CD4-positive, CD25-positive, alpha-beta regulatory T cell (primary cell): ENCODE measurements at places on chromosomes 4 and X.
A peak's percentile ranks its signal among the peaks of the same experiment; 100 is the strongest.

GRCh38 chr4:114386637-114387233, 211.9 kb upstream of the UGT8 start:
- H3K27ac ChIP-seq = no peak overlapping the region
- no peaks in the 10 kb centered on the region for H3K4me1 ChIP-seq
- no peaks in the 10 kb centered on the region for H3K36me3 ChIP-seq
- DNase-seq = no peak
- H3K27me3 ChIP-seq = no peaks in the 10 kb centered on the region

DNA sequence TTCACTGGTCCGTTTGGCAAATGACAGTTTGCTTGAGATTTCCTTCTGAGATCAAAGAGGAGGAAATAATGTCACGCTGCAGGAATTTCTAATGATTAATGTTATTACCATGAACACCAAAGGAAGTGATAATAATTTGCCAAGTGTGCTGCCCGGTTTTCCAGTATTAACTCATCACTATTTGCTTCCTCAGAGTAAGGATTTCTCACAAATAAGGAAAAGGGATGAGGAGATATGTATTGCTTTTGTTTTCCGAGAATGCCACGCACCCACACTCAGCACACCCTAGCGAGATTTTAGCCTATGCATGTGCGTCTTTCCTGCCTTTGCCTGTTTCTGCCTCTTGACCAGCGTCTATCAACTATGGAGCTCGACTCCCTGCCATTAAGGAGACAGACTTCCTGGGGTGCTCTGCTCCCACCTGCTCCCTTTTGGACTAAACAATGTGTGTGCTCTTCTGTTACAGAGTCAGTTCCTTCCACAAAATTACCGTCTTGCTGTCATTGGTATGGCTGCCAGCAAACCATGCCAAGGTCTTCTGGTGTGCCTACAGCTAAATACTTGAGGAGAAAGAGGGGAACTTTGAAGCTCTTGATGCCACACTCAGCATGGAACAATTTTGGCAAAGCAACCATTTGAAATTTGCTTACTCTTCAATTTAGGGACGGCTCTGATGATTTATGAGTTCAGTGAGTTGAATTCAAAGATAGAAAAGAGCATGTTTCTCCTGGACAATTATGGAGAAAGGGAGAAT, 393.1 kb upstream of the ZFP42 start:
- H3K4me3 ChIP-seq = no peak overlapping the region
- no peak overlapping the region for H3K27ac ChIP-seq
- no peak for DNase-seq
- no peaks in the 10 kb centered on the region for H3K36me3 ChIP-seq
- no peaks in the 10 kb centered on the region for H3K27me3 ChIP-seq
- no peaks in the 10 kb centered on the region for H3K4me1 ChIP-seq

- DNase-seq = no peak
- no peaks in the 10 kb centered on the region for H3K27me3 ChIP-seq
- no peak overlapping the region for H3K27ac ChIP-seq
- H3K4me3 ChIP-seq = no peak overlapping the region
- no peaks in the 10 kb centered on the region for H3K4me1 ChIP-seq
Measured at GRCh38 chr4:118372251-118372650, 19.4 kb upstream of the PRSS12 start.

DNA sequence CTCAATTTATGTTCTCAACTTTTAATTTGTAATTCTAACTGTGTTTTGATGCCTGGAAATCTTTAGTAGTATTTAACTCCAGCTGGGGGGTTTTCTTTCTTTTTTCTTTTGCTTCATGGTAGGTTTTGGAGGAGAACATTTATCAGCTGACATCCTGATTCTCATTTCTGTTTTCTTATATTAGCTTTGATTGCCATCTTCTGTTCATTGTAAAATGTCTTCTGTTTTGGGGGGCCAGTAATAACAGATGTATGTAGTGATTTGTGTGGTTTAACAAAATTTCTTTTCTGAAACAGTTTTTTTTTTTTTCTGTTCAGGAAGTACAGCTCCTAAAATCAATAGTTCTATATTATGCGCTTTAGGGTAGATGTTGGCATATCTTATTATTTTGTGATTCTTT, 182.2 kb downstream of the GABRB1 start:
- no peaks in the 10 kb centered on the region for H3K36me3 ChIP-seq
- no peaks in the 10 kb centered on the region for H3K4me1 ChIP-seq
- no peak overlapping the region for H3K27ac ChIP-seq
- H3K4me3 ChIP-seq = no peak overlapping the region

- H3K27ac ChIP-seq = peak overlapping the region; percentile 68
- DNase-seq = peak; percentile 36
- H3K36me3 ChIP-seq = no peaks in the 10 kb centered on the region
- H3K4me3 ChIP-seq = peak overlapping the region; percentile 73
- H3K27me3 ChIP-seq = no peaks in the 10 kb centered on the region
Measured at GRCh38 chr4:6199422-6199921, 877 bp downstream of the JAKMIP1 start.

DNA sequence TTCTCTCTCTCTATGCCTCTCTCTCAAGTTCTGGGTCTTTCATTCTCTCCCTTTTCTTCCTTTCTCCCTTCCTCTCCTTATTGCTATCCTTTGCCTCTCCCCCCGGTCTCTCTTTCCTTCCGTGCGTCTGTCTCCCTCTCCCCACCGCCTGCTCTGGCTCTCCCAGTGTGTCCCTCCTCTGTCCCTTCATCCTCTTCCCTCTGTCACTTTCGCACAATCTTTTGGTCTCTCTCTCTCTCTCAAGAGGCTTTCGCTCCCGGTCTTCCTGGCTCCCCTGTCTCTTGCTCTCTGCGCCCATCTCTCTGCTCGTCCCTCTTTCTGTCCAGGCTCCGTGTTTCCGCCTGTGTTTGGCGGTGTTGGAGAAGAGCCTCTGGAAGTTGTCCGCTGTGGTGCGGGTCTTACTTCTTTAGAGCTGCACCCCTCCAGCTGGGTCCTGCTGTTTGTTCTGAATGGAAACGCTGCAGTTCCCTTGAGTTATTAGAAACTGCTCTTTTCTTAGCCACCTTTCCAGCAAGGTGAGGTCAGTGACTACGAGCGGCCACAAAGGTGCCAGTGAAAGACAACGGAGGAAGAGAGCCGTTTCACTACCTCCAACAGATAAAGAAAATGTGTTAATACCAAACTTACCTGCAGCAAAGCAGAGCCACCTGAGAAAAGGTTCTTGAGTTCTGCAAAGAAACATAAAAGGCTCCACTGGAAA, 1.1 kb downstream of the BMPR1B start:
- no peaks in the 10 kb centered on the region for H3K36me3 ChIP-seq
- H3K4me3 ChIP-seq = no peak overlapping the region
- no peaks in the 10 kb centered on the region for H3K4me1 ChIP-seq
- no peak for DNase-seq
- no peak overlapping the region for H3K27ac ChIP-seq
- H3K27me3 ChIP-seq = peaks cover 35% of the 10 kb centered on the region
